ENCODE measurements at places on chromosomes 7 and 10. TPM values are rescaled to one million over a fixed set of nuclear protein-coding genes. Genes with fewer than 3 reads are reported as not detected.

DNA sequence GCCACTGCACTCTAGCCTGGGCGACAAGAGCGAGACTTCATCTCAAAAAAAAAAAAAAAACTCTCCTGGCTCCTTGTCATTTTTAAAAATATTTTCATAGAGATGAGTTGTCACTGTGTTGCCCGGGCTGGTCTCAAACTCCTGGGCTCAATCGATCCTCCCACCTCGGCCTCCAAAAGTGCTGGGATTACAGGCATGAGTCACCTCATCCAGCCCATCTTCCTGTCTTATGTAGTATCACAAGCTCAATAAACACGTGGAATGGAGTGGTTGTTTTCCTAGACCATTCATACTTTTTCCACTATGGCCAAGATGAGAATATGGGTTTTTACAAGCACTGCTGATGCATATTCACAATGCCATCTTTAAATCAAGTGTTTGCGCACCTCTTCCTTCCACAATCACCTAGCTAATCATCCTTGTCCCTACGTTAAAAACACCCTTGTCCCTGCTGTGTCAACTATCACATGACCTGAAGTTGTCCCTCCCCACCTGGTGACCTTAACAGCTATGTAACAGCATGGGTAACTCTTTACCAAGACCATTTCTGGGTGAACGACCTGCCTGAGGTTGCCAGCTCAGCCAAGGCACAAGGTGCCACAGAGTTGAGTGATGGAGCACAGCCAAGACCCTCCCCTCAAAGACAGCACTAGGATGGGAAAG lies 21.3 kb downstream of the DLG5 start:
- DNase-seq, result no peak

DNA sequence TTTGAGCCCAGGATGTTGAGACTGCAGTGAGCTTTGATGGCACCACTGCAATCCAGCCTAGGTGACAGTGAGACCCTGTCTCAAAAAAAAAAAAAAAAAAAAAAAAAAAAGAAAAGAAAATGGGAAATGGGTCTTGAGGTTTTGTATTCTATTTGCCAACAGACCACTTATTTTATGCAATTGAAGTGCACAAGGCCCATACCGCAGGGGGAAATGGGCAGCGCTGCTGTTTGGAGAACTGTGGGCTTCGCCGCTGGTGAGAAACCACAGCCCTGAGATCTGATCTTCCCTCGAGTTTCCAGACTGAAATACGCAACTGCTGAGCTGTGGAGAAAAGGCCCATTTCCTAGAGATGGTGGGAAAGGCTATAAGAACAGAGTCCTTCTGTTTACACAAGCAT lies 512.0 kb downstream of the TCERG1L start:
- no peak for DNase-seq

DNA sequence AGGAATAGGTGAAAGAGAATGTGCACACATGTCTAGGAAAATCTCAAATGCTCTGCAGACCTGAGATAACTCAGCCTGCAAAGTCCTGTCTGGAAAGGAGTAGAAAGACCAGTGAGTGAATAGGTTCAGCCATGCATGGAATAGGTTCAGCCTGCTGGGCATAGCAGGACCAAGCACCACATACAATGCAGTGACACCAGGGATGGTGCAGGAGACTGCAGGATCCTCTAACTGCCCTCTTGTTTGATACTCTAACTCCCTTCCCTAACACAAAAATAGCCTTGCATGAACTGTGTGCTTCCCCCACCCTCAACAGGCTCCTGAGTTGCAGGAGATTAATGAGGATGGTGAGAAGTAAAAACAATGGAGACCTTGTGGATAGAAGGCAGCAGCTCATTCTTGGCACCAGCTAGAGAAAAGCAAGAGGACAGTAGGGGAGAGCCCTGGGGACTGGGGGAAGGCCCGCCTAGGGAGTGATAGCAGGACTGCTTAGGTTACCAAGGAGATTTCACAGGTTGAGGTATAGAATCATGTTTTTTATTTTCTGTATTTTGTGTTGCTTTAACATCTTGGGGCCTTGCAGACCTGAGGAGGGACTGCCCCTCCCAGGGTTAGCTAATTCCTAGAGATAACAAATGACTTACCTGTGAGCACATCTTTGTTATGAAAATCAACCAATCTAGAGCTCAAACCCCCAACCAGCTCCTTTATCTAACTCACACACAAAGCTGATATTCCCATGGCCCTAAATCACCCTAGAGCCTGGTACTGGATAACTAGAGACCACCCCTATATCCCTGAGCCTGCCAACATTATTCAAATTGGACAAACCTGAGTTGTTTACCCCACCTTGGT lies 187.8 kb downstream of the PLPP4 start:
- no peak for DNase-seq

GRCh38 chr7:27804139-27804538 lies 64.2 kb downstream of the TAX1BP1 start:
- no peak for DNase-seq

- DNase-seq, result no peak
Observed at GRCh38 chr7:122884186-122884585, 2.1 kb downstream of the CADPS2 start.

DNA sequence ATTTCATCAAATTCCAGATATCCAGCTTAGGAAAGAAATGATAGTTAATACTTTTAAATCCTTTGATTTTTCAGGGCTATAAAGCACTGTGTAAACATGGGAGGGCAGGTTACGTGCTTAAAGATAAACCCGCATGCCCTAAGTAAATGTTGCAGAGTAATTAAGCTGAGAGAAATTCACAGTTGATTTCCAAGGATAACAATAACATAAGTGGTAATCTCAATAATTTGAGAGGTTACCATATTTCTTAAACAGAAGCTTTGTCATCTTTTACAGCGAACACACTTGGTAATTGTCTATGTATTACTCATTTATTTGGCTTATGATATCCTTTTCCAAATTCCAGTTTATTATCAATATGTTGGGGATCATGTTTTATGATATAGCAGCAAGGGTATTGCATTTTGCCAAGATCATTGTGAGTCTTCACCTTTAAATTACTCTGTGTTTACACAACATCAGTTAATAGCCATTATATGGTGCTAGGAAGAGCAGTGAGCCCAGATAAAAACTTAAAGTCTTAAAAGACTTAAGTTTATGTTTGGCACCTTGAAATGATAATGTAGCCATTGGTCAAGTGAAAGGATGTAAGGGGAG lies 15.4 kb downstream of the MGAM start:
- no peak for DNase-seq

GRCh38 chr7:51261117-51261835 lies 55.3 kb downstream of the COBL start:
- no peak for DNase-seq

The PNLIPRP2 gene
- total RNA-seq, result not detected

The CHN2 gene
- total RNA-seq, result 10.1 TPM

The TSC22D4 gene
- 128 TPM for total RNA-seq
